Upper lobe of right lung (tissue), 1 donor: ENCODE measurements at places on chromosomes 16 and 17. TPM values are rescaled to one million over a fixed set of nuclear protein-coding genes. Genes with fewer than 3 reads are reported as not detected.

Gene PIRT
- not detected for total RNA-seq

Gene RAB11FIP3
- 44.1 TPM for total RNA-seq

Gene NPIPA3
- 3.2 TPM for total RNA-seq

Gene IFT20
- 33.3 TPM for total RNA-seq

Gene NLRC3
- 5.5 TPM for total RNA-seq

Gene CNGB1
- total RNA-seq = not detected

Gene KRT17
- total RNA-seq = 5.9 TPM

Gene KRTAP3-2
- not detected for total RNA-seq

Gene TMEM11
- 24.2 TPM for total RNA-seq

Gene DUXB
- total RNA-seq = not detected

Gene RUNDC3A
- total RNA-seq = 0.32 TPM
